ENCODE measurements at places on chromosomes 11 and 22.

DNA sequence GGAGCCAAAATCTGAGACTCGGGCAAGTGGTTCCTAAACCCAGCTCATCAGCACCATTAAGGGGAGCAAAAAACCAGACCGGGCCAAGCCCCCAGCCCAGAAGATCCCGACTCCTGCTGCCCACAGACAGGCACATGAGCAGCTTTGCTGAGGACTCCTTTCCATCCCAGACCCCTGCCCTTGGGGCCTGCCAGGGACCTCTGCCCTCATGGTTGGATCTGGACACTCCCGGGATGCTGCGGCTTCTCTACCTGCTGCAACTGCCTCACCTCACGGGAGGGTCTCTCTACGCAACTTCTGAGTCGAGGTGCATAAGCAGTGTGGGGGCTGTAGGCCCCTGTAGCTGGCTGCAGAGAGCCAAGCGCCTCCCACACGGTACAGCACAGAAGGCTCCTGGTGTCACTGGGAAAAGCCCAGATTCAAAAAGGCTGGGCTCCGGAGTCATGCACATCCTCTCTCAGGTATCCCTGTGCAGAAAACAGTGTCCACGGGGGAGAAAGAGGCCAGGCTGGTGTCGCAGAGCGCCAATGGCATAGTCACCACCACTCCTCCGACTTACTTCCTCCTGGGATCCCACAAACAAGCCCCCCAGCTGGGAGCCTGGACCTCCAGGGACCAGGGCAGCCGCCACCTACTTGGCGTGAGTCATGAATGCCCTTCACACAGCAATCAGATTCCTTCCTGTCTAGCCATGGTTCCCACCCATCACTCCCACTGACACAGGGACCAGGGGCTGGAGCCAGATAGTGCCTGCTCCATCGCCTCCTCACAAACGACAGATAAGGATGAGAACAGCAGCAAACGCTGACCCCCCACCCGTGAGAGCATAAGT, 122.1 kb downstream of the BCR start:
- DNase-seq, result no peak

DNA sequence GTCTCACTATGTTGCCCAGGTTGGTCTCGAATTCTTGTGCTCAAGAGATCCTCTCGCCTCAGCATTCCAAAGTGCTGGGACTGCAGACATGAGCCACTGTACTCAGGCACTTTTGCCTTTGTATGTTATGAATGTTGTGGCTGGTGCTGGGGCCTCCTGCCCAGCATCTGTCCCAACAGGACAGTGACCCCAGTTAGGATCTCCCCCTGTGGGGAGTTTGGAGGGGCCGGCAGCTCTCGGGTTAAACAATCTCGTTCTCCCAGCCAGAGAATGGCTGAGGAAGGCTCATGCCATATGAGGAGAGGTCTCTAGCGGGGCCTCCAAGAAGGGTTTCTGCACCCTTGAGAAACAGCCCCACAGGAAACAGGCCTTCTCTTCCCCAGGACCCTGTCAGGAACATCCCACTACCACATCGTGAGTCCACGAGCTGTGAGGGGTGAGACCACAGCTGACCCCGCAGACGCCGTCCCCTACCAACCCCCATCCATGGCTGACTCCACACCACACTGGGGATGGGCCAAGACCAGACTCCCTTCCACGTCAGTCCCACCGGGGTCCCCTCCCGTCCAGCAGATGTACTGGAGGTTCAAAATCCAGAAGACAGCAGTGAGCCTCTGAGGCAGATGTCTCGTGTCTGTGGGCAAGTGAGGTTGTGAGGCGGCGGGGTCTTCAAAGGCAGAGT, 54.1 kb downstream of the SHANK2 start:
- DNase-seq, result no peak

DNA sequence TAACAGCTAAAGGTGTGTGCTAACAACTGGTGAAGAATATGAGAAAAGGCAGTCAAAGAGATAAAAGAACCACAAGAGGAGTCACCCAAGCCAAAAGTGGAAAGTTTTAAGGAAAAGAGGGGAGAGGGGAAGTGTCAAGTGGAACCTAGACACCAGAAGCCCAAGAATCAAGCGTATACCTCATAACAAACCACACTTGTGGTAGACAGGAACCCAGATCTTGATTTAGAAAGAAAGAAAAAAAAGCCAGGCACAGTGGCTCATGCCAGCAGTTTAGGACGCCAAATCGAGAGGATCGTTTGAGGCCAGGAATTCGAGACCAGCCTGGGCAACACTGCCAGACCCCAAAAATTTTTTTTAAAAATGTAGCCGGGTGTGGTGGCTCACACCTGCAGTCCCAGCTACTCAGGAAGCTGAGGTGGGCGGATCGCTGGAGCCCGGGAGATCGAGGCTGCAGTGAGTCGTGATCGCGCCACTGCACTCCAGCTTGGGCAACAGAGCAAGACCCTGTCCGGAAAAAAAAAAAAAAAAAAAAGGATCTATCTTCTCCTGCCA, 877 bp downstream of the SLC25A17 start:
- DNase-seq, result no peak

- DNase-seq, result no peak
Observed at GRCh38 chr11:69170704-69171103, 15.0 kb downstream of the SMIM38 start.

GRCh38 chr11:2898366-2899079, 12.9 kb upstream of the CDKN1C start:
- peak; percentile 73 for DNase-seq

DNA sequence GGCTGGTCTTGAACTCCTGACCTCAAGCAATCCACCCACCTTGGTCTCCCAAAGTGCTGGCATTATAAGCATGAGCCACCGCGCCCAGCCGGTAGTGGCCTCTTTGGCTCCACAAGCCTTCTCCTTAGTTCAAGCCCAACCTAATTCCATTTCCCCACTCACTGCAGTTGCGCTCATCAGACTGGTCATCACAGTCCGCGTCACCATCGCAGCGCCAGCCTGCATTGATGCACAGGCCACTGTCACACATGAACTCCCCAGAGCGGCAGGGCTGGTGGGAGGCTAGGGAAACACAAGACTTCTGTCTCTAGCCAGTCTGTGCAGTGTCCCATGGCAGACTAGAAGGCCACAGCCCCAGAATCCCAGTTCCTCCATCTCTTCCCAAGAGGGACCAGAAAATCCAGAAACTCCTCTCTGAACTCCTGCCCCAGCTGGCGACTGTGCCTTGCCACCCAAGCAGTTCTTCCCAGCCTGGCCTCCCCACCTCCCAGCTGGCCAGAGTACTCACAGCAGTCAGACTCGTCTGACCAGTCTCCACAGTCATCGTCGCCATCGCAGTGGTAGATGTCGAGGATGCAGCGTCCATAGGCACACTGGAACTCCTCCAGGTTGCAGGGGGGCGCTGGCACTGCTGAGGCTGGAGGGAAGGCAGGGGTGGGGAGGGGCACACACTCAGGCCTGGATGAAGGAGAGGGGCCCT, 19.8 kb downstream of the LRP4 start:
- DNase-seq, result no peak

- no peak for DNase-seq
Observed at GRCh38 chr11:122179961-122180834, 64.2 kb upstream of the BLID start.

DNA sequence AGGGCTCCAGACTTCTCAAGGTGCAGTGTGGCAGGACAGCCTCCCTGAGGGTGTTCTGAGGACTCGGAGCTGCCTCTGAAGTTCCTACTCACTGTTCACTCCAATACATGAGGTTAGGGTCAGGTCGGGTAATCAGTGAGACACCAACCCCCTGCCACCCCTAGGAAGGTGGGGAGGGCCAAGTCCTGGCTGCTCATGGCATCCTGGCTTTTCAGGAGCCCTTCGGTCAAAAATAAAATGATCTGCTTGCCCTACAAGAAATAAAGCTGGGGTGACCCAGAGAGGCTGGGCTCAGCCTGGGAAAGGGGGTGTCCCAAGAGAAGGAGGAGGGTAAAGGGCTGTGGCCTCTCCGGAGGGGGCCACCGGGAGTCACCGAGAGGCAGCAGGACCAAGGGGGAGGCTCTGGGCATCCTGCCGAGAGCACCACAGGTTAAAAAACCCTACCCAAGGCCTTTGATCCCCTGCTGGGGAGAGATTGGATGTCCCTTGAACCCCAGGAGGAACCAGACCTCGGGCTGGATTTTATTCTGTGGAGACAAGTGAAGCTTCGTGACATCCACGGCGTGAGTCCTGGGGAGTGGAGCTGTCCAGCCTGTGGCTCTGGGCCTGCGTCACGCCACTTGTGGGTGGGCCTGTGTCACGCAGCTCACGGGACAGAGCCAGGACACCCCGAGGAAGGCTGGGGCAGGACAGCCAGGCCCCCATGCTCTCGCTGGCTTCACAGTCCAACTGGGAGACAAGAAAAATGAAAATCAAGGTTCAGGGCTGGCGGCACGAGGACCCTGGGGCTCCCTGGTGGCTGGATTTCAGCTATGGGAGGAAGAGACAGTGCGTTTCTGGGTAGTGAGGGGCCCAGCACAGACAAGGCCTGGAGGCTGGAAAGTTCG, 102.2 kb upstream of the FGF3 start:
- no peak for DNase-seq

DNA sequence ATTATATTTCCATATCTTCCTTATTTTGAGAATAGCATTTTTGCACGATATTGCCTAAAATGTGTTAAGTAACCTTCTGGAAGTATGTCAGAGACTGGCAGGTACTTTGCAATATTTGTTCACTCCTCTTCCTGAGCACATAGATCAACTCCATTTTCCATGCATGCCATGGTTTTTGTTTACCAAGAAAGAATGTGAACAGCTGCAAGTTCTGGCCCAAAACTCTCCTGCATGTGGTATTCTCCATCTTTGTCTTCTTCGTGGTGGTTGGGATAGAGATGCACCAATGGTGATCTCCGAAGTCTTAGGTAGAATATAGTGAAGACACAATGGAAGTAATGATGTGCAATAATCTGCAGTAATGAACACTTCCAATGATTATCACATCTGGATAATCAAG, 2241.0 kb upstream of the RAG2 start:
- DNase-seq, result no peak

DNA sequence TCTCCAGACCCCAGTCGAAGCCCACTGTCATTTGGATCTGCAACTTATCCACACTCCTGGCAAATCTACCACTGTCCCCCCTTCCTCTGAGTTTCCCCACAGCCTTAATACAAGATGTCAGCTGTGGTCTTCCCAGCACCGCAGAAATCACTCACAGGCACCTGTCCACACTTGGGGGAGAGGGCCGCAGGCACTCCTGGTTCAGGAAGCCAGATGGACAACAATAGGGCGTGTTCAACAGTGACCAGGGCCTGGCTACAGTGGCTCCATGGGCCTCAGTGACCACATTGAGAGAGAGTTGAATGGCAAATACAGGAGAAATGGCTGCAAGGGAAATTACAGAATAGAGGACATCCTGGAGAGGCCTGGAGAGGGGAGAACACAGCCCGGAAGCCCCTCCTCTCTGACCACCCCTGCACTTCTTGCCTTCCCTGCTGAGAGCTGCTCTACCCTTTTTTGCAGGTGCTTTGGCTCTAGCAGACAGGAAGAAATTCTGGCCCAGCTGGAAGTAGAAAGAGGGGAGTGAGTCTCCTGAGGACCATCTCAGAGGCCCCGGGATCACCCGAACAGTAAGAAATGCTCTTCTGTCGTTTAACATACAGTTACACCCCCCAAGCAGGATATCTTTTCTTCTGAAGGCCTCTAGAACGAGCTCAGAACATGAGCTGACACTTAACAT, 164.6 kb downstream of the FEZ1 start:
- no peak for DNase-seq

GRCh38 chr11:114033066-114033465, 26.4 kb upstream of the ZBTB16 start:
- DNase-seq, result no peak

GRCh38 chr11:69521457-69521856, 40.0 kb downstream of the LINC01488 start:
- DNase-seq, result no peak

GRCh38 chr11:76728227-76728626, 54.9 kb upstream of the TSKU start:
- no peak for DNase-seq

- DNase-seq, result peak; percentile 64
Observed at GRCh38 chr11:46537537-46538295, 56.1 kb downstream of the AMBRA1 start.

DNA sequence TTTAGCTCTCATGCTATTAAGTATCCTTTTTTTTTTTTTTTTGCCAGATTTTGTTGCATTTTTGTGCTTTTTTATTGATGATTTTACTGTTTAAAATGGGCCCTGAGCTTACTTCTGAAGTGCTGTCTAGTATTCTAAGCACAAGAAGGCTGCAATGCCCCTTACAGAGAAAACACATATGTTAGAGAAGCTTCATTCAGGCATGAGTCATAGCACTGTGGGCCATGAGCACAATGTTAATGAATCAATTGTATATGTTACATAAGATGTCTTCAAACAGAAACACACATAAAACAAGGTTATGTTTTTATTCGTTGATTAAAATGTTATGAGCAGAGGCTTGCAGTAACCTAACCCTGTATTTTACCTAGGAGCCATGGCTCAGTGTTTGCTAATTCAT, 117.8 kb upstream of the C11orf87 start:
- no peak for DNase-seq

- DNase-seq, result peak; percentile 58
Observed at GRCh38 chr11:69301455-69302401, 7.8 kb downstream of the MYEOV start.

- no peak for DNase-seq
Observed at GRCh38 chr11:60362241-60362640, 16.1 kb upstream of the MS4A7 start.

- DNase-seq, result no peak
Observed at GRCh38 chr11:68343761-68344256, 31.4 kb downstream of the LRP5 start.

DNA sequence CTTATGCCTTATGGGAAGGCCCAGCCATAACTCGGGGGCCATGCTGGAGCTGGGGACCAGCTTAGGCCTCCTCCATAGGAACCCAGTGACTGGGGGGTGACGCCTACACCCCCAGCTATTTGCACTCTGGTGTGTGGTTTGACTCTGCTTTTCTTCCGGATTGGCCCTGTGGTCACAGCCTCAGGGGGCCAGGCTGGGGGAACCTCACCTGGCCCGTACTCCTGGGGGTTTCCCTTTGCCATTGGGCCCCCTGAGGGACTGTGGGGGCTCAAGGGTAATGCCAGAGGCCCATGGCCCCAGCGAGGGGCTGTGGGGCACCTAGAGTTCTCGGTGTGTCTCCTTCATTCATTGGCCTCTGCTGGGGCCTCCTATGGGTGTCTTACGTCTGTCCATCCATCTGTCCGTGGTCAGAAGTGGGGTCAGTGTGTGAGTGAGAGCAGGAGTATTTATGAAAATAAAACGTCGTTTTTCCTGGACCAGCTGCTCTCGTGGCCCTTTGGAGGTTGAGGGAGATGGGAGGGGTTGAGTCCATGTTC, 6.3 kb upstream of the SH3BP1 start:
- peak; percentile 72 for DNase-seq

DNA sequence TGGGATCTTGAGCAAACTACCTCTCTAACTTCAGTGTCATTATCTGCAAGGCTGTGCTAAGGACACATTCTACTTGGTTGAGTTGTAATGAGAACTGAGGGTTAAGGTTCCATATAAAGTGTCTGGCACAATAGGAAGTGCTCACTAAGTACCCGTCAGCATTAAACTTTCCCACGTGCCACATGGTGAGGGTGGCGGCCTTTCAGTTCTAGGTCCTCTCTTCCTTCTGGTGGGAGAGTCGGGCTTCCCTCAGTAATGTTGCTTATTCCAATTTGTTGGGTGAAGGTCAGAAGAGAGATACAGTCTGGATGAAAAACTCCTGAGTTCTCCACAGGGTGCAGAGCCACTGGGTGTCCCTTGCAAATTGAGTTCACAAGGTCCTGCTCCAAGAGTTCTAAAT, 4.6 kb upstream of the CD6 start:
- no peak for DNase-seq

GRCh38 chr22:19723983-19724827, 866 bp downstream of the GP1BB start:
- peak; percentile 71 for DNase-seq

- no peak for DNase-seq
Observed at GRCh38 chr22:41052661-41053490, 39.5 kb upstream of the EP300 start.
